ENCODE measurements at places on chromosomes 3 and 15. TPM values are rescaled to one million over a fixed set of nuclear protein-coding genes. Genes with fewer than 3 reads are reported as not detected.

GRCh38 chr3:101177577-101177976, 142.8 kb downstream of the IMPG2 start:
- H3K4me3 ChIP-seq = no peak overlapping the region
- no peaks in the 10 kb centered on the region for H3K4me1 ChIP-seq
- DNase-seq = no peak
- H3K27ac ChIP-seq = no peak overlapping the region

PCLAF gene
- total RNA-seq = 2.2 TPM

GRCh38 chr15:27250223-27250622, 279.2 kb downstream of the GABRG3 start:
- no peaks in the 10 kb centered on the region for H3K36me3 ChIP-seq
- H3K27ac ChIP-seq = no peak overlapping the region
- H3K27me3 ChIP-seq = no peaks in the 10 kb centered on the region

DNA sequence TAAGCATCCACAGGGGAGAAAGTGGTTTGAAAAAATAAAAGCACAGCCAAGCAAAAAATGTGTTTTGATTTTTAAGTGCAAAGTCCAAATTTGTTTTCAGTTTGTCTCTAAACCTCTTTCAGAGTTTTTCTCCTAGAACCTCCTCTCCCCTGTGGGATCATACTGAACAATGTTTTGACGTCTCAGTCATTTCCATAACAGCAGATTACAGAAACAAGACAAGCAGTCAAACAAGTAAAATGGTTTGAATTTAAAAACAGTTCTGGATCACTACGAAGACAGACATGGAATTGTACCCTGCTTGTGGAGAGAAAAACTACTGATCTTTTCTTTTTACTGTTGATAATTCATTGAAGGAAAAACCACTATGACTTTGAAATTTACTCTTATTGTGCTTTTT, 245.7 kb upstream of the CNTN4 start:
- H3K36me3 ChIP-seq = no peaks in the 10 kb centered on the region
- H3K27me3 ChIP-seq = no peaks in the 10 kb centered on the region
- no peak for DNase-seq

- no peaks in the 10 kb centered on the region for H3K4me1 ChIP-seq
- no peak overlapping the region for H3K4me3 ChIP-seq
- H3K36me3 ChIP-seq = no peaks in the 10 kb centered on the region
- no peak for DNase-seq
Observed at GRCh38 chr15:83396101-83396500, 51.0 kb upstream of the SH3GL3 start.

GRCh38 chr3:65831733-65832425, 206.8 kb downstream of the MAGI1 start:
- no peaks in the 10 kb centered on the region for H3K36me3 ChIP-seq
- no peaks in the 10 kb centered on the region for H3K4me1 ChIP-seq
- no peak overlapping the region for H3K27ac ChIP-seq
- H3K27me3 ChIP-seq = no peaks in the 10 kb centered on the region
- DNase-seq = no peak

- no peak overlapping the region for H3K27ac ChIP-seq
- H3K27me3 ChIP-seq = no peaks in the 10 kb centered on the region
- no peak for DNase-seq
- no peaks in the 10 kb centered on the region for H3K36me3 ChIP-seq
- no peak overlapping the region for H3K4me3 ChIP-seq
Observed at GRCh38 chr3:131630807-131631206, 128.0 kb upstream of the MRPL3 start.

GRCh38 chr3:77372634-77373346, 332.9 kb downstream of the ROBO2 start:
- H3K4me1 ChIP-seq = no peaks in the 10 kb centered on the region
- no peak for DNase-seq
- no peaks in the 10 kb centered on the region for H3K27me3 ChIP-seq
- H3K27ac ChIP-seq = no peak overlapping the region
- no peaks in the 10 kb centered on the region for H3K36me3 ChIP-seq
- H3K4me3 ChIP-seq = no peak overlapping the region

PEX5L gene
- not detected for total RNA-seq

DNA sequence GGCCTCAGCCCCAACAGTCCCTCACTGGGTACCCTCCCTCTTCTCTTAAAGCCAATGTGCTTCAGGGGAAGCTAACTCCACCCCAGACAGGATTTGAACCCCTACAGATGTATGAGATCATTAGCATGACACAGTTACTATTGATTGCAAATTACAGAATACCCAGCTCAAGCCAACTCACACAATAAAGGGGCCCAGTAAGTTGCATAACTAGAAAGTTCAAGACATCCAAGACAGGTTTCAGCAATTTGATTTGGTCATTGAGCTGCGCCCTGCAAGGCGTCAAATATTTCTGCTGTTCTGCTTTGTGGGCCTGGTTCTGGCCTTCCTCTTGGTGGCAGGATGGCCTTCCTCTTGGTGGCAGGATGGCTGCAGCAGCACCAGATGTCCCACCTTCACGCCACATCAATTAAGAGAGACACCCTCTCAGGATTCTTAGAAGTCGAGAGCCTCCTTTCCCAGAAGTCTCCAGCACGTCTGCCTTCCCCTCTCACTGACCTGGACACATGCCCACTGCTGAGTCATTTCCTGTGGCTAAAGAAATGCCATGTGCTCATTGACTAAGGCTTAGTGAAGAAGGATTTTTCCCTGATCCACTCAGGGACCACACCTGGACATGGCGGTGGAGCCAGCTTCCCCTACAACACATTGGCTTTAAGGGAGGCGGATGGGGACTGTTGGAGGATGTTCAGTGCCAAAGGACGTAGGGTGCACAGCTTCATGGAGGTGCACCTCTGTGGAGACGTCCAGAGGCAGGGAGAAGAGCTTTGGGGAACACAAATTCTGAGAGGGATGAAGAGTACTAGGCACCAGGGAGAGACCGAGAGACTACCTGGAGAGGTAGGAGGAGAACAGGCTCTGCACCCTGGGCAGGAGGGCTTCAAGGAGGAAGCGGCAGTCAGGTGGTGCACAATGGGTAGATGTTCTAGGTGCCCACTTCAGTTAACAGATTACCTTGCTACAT, 49.1 kb downstream of the DNASE1L3 start:
- no peak overlapping the region for H3K4me3 ChIP-seq
- H3K27me3 ChIP-seq = no peaks in the 10 kb centered on the region
- DNase-seq = no peak
- H3K36me3 ChIP-seq = peaks cover 9% of the 10 kb centered on the region
- no peak overlapping the region for H3K27ac ChIP-seq

AMOTL2 gene
- total RNA-seq = not detected

DCUN1D1 gene
- total RNA-seq = 62.0 TPM

PLA2G4E gene
- total RNA-seq = not detected

DPPA2 gene
- total RNA-seq = not detected

C3orf70 gene
- total RNA-seq = 0.05 TPM

DNA sequence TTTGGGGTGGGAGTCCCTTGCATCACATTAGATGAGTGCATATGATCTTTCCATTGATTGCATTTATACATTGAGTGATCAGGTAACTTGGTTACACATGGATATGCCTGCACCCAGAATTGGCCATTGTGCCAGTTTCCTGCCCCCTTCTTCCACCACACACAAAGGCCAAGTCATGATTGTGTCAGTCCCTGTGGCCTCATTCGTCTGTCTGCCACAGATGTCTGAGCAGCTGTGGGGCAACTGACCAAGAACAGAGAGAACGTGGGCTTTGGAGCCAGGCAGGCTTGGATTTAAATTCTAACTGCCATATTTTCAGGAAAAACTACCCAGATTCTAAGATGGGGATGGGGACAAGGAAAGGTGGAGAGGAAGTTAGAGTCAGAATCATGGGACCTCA, 27.0 kb downstream of the CCNL1 start:
- no peaks in the 10 kb centered on the region for H3K36me3 ChIP-seq
- DNase-seq = peak; percentile 4
- H3K4me1 ChIP-seq = peaks cover 73% of the 10 kb centered on the region
- no peaks in the 10 kb centered on the region for H3K27me3 ChIP-seq
- H3K27ac ChIP-seq = peak overlapping the region; percentile 5

DNA sequence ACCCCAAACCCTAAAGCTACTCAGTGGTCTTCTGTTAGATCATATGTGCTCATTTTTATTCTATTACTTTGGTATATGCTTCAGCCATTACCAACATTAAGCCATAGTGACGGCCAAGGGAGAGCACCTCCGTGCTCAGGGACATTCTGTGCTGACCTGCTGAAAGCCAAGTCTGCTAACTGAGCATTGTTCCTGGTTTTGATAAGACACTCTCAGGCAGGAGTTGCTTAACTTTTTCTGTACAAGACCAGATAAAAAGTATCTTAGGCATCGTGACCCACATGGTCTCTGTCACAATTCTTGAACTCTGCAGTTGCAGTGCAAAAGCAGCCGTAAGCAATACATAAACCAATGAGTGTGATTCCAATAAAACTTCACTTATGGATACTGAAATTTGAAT, 100.6 kb downstream of the KLHL25 start:
- H3K4me1 ChIP-seq = peaks cover 46% of the 10 kb centered on the region
- peak overlapping the region; percentile 24 for H3K4me3 ChIP-seq
- peak overlapping the region; percentile 94 for H3K27ac ChIP-seq
- no peaks in the 10 kb centered on the region for H3K27me3 ChIP-seq

- no peaks in the 10 kb centered on the region for H3K27me3 ChIP-seq
- H3K4me3 ChIP-seq = no peak overlapping the region
- no peaks in the 10 kb centered on the region for H3K36me3 ChIP-seq
- no peak for DNase-seq
Observed at GRCh38 chr3:179088306-179088705, 16.7 kb upstream of the ZMAT3 start.

- H3K27me3 ChIP-seq = no peaks in the 10 kb centered on the region
- H3K27ac ChIP-seq = no peak overlapping the region
- no peaks in the 10 kb centered on the region for H3K36me3 ChIP-seq
- H3K4me1 ChIP-seq = no peaks in the 10 kb centered on the region
- no peak for DNase-seq
- no peak overlapping the region for H3K4me3 ChIP-seq
Observed at GRCh38 chr3:98014268-98014585, 20.9 kb downstream of the GABRR3 start.

FBXO40 gene
- not detected for total RNA-seq
